Ovary (tissue), 10 donors: ENCODE measurements at places on chromosomes 12 and 14. TPM values are rescaled to one million over a fixed set of nuclear protein-coding genes. Genes with fewer than 3 reads are reported as not detected.

The PAPOLA gene
- total RNA-seq: 119 TPM

The NYNRIN gene
- 69.3 TPM for total RNA-seq

The GPR68 gene
- 0.32 TPM for total RNA-seq

The HECTD4 gene
- 25.3 TPM for total RNA-seq

GRCh38 chr14:65976761-65977404, 509.3 kb upstream of the CCDC196 start:
- no peaks in the 10 kb centered on the region for H3K27me3 ChIP-seq
- H3K27ac ChIP-seq: no peak overlapping the region
- no peak overlapping the region for H3K4me3 ChIP-seq
- H3K4me1 ChIP-seq: no peaks in the 10 kb centered on the region
- no peak for DNase-seq

DNA sequence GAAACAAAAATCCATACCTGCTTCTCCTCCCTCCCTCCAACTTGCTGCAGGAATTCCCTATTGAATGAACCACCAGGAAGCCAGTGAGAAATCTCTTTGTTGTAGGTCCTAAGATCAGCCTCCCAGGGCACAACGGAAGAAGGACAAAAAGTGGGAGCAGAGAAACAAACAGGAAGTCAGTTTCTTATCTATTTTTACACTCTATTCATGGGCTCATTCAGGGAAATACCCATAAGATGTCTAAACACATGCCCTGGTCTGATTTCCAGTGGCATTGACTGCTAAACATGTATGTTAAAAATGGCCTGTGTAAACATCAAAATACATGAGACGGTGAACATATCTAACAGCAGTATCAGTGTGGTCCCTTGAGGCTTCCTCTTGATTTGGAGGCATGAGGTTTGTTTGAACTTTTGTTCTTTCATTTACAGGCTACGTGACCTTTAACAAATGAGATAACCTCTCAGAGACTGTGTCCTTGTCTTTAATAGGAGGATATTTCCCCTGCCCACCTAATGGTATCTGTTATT, 18.8 kb downstream of the GPR65 start:
- no peaks in the 10 kb centered on the region for H3K36me3 ChIP-seq
- no peaks in the 10 kb centered on the region for H3K27me3 ChIP-seq
- H3K4me3 ChIP-seq: no peak overlapping the region
- no peak overlapping the region for H3K27ac ChIP-seq
- H3K4me1 ChIP-seq: no peaks in the 10 kb centered on the region

- no peaks in the 10 kb centered on the region for H3K27me3 ChIP-seq
- H3K27ac ChIP-seq: no peak overlapping the region
- no peaks in the 10 kb centered on the region for H3K36me3 ChIP-seq
- H3K4me3 ChIP-seq: no peak overlapping the region
- DNase-seq: no peak
- H3K4me1 ChIP-seq: peaks cover 3% of the 10 kb centered on the region
Measured at GRCh38 chr14:50520947-50521815, 11.2 kb downstream of the MAP4K5 start.

DNA sequence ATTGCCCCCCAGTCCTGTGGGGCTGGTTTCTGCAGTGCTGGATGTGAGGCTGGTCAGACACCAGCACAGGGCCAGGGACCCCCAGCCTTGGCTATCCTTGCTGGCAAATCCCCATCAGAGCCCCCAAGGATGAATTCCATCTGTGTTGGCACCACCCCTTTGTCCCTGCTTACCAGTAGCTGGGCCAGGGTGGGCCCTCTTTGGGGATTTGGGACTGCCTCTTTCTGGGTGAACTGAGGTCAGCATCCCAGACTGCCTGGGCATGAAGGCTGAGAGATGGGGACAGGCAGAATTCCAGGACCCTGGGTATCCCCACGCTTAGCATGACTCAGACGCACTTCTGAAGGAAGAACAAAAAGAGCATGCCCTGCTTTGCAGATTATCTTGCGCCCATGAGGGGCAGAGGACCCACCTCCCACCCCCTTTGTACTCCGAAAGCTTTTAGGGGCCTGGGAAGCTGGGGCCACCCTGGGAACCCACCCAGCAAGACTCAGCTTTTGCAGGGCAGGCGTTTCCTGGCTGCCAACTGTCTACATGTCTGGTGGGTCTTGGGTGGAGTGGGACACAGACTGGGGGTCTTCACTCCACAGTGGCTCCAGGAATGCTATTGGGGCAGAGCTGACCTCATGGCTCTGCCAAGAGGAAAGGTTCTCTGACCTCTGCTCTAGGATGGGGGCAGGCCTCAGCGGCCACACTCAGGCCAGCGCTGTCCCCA, 26.8 kb downstream of the RFLNA start:
- H3K4me1 ChIP-seq: no peaks in the 10 kb centered on the region
- DNase-seq: no peak
- H3K4me3 ChIP-seq: no peak overlapping the region
- H3K36me3 ChIP-seq: no peaks in the 10 kb centered on the region

- H3K36me3 ChIP-seq: no peaks in the 10 kb centered on the region
- no peak for DNase-seq
Measured at GRCh38 chr14:92560106-92560865, 46.7 kb downstream of the RIN3 start.
